AG09319 (cell line): ENCODE measurements at places on chromosomes 1 and 21.

DNA sequence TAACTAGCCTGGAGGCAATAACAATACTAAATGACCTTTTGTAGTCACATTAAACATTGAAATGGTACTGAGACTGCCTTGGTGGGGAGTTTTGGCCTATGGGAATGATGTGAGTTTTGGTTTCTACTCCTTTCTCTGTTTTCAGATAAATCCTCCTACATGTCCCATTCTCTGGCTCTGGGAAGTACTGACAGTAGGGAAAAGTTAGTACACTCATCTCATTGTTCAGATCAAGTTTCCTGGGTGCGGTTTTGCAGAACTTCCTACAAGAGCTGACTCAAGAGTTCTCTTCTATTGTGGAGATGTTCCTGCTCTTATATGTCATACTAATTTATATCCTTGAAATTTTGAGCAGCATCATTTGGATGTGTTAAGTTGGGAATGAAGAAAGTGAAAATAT lies 74.2 kb upstream of the MACF1 start:
- DNase-seq, result no peak

DNA sequence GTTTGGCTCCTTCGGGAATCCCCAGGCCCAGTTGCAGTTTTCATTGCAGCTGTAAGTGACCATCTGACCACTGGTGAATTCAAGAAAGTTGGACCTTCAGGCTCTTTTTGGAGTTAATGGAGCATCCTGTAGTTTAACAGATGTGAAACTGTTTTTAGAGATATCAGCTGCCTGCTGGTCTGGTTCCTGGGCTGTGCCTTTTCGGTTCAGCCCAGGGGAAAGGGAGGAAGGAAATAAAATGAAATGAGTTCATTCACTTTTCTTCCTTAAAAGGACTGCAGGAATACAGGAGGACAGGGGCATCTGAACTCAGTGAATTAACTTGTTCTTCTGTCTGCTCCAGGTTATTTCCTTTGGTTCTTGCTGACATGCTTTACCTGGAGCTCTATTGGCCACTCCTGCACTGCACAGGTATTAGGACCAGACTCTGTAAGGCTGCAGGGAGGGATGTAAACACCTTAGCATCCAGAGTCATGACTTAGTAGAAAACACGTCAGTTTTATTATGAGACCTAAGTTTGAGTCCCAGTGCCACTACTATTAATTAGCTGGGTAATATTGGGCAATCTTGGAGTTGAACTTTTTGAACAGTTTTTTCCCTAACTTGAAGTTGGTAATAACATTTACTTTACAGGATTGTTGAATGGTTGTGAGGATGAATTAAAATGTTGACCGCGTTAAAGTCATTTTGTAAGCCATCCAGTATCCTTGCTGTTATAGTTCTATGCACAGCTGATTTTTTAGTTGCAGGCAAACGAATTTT lies 83.6 kb downstream of the LRRC8D start:
- no peak for DNase-seq

- no peak for DNase-seq
Measured at GRCh38 chr1:13823936-13824335, 123.9 kb downstream of the PRDM2 start.

DNA sequence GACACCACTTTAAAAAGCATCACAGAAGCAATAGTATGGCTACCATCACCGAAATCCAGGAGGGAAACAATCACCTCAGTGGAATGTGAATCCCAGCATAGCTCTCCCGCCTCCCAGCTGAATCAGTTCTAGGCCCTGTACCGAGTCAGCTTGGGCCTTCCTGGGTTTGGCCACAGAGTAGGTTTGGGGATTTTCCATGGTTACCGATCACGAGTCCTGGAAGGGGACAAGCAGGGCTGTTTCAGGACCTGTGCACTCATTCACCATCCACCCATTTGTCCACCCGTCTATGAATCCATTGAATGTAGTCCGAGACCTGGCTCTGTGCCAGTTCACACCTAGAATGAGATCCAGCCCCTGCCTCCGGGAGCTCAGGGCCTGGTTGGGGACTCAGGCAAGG lies 94.2 kb downstream of the ARHGEF10L start:
- DNase-seq, result no peak

- DNase-seq, result no peak
Measured at GRCh38 chr1:17119773-17120480, 676 bp upstream of the PADI2 start.

DNA sequence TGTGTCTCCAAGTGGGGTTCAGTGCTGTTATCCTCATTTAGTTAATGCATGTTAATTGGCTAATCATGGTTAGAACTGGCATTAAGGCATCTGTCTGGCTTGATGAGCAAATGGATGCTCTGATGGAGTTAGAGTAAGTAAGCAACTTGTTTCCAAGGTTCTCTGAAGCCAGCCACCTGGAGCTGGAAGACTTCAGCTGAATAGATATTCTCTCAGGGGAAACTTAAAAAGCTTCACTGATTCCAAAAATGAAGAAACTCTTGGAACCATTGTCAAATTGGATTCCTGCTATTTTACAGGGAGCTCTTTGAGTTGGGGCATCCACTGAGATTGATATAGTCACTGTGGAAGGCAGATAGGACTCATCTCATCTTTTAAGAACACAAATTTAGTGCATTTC lies 118.9 kb downstream of the CACHD1 start:
- no peak for DNase-seq

GRCh38 chr1:186183219-186183618 lies 191.8 kb downstream of the TPR start:
- DNase-seq, result no peak

DNA sequence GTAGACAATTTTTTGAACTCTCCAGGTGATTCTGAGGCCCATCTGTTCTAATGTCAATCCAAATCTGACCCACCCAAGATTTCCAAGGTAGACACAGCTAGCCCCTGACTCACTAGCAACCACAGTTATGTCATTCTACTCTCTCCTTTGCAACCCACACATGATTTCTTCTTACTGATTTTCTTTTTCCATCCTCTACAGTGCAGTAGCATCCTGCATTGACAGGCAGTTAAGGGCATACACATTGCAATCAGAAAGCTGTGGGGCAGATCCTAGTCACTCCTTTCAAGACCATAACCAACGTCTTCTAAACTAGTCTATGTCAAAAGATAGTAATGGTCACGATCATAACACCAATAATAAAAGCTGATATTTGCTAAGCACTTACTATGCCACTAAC lies 54.2 kb downstream of the JAK1 start:
- no peak for DNase-seq

- no peak for DNase-seq
Measured at GRCh38 chr1:66938613-66939012, 13.8 kb downstream of the MIER1 start.

GRCh38 chr1:54816951-54817350 lies 15.8 kb upstream of the TTC22 start:
- no peak for DNase-seq

DNA sequence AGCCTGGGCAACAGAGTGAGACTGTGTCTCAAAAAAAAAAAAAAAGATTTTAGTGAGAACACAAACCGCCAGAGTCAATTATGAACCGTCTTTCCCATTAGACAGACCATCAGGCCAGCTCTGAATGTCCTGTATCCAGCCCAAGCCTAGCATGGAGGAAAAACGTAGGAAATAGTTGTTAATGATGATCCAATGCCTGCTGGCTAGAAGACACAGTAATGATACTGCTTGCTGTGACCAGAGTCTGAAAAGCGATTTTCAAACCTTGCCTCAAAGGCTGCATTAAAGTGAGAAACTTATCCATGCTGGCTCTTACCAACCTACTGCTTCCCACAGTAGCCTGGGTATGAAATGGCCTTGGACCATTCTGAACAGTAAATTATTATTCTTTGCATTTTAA lies 17.0 kb downstream of the COA7 start:
- DNase-seq, result no peak

GRCh38 chr1:230977761-230978490 lies 735 bp downstream of the TTC13 start:
- DNase-seq, result no peak
